ENCODE measurements at places on chromosomes 5 and 9. TPM values are rescaled to one million over a fixed set of nuclear protein-coding genes. Genes with fewer than 3 reads are reported as not detected.

- DNase-seq = no peak
- H3K4me1 ChIP-seq = no peaks in the 10 kb centered on the region
- no peaks in the 10 kb centered on the region for H3K27me3 ChIP-seq
- H3K27ac ChIP-seq = no peak overlapping the region
- no peaks in the 10 kb centered on the region for H3K36me3 ChIP-seq
Measured at GRCh38 chr5:50888751-50889150, 222.3 kb downstream of the PARP8 start.

GRCh38 chr5:173303878-173304590 lies 24.2 kb downstream of the STC2 start:
- no peak overlapping the region for H3K27ac ChIP-seq
- H3K36me3 ChIP-seq = no peaks in the 10 kb centered on the region
- no peaks in the 10 kb centered on the region for H3K27me3 ChIP-seq
- H3K4me1 ChIP-seq = no peaks in the 10 kb centered on the region

DNA sequence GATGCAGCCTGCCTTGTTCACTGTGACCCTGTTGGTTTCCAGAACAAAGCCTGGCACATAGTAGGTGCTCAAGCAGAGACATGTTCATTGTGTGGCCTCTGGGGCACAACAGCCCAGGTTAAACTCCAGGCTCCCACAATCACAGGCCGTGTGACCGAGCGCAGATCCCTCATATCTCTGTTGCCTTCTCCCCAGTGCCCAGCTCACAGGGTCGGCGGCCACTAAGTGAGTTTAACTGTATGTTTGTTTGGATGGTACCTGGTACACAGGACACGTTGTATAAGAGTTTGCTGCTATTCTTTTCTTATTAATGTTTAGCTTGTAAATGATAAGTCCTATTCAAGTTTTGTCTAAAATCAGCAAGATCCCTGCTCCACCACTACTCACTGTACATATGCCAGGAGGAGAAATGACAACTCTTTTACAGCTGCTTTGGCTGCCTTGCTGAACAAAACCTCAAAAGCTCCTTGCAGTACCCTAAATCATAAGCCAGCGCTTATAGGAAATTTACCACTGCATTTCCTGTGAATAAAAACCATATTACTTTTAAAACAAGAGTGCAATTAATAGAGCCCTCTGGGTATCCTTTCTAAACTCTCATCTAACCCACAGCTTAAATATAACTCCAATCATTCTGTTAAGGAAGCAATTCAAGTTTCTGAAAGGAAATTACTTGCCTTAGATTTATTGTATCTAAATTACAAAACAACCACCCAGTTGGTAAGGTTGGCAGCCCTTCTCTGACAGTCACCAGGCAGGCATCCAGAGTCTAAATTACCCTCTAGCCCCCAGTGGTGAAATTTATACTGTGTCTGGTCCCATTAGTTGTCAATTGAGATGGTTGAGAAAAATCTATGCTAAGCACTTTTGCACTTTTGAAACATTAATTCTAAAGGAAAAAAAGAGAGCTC lies 379.4 kb downstream of the SEMA5A start:
- H3K4me3 ChIP-seq = no peak overlapping the region
- H3K27me3 ChIP-seq = no peaks in the 10 kb centered on the region
- no peak for DNase-seq
- no peaks in the 10 kb centered on the region for H3K4me1 ChIP-seq

GRCh38 chr9:78031444-78031892 lies at the start of gene GNAQ:
Gene GNAQ, minus strand, starts transcription at chr9:78031811. Its CDS starts 576 bp downstream, at chr9:78031235.
- no peaks in the 10 kb centered on the region for H3K36me3 ChIP-seq
- no peak for DNase-seq
- H3K27me3 ChIP-seq = no peaks in the 10 kb centered on the region
- H3K4me3 ChIP-seq = peak within 1 kb of the TSS; percentile 84

DNA sequence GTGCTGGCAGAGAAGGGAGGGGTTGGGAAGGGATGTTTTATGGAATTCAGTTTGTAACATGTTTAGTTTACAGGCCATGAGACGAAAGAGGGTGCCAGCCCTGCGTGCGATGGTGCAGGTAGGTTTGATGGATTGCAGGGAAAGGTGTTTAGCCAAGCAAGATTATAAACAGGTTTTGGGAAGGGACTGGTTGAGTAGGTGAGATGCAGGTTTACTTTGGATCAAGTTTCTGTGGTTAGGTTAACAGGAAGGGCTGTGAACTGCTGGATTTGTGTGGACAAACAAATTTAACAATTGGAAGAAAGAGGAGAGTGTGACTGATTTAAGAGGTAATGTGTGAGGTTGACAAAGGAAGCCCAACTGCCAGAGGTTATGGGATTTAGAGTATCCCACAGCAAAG lies 32.6 kb upstream of the GPX3 start:
- no peak overlapping the region for H3K4me3 ChIP-seq
- no peak overlapping the region for H3K27ac ChIP-seq
- H3K4me1 ChIP-seq = no peaks in the 10 kb centered on the region
- no peaks in the 10 kb centered on the region for H3K36me3 ChIP-seq

DNA sequence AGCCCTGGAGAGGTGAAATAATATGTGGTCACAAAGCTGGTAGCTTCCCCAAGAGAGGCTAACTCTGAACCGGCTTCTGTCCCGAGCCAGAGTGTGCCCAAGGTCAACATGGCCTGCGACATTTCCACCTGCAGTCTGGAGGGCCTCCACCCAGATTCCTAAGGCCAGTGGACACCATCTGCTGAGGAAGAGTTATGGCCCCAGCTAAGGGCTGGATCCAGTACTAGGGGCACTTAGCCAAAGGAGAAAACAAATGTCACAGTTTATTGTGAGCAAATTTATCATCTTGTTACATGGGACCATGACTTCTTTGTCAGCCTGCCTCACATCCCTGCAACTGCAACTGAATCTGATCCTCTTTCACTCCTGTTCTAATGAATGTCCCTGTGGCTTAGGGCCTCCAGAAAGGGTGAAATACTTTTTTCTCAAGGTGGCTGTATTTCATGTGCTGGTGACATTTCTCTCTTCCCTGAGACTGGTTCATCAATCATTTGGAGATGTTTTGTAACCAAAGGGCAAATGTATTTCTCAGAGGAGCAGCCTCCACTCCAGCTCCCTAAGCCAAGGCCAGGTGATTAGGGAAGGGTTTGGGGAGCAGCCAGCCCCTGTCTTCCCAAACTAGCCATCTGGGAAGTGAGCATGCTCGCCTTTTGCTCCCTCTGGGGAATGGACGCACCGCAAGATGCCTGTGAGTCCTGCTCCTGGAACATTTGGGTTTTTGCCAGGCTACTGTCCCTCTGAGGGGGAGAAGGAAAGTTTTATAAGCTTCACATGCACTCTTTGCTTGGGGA lies 148.3 kb downstream of the CMYA5 start:
- no peak overlapping the region for H3K27ac ChIP-seq
- H3K36me3 ChIP-seq = no peaks in the 10 kb centered on the region
- no peaks in the 10 kb centered on the region for H3K27me3 ChIP-seq
- DNase-seq = no peak
- no peaks in the 10 kb centered on the region for H3K4me1 ChIP-seq

PCDHA11 gene
- total RNA-seq = 0.48 TPM

C9orf78 gene
- total RNA-seq = 189 TPM

DNA sequence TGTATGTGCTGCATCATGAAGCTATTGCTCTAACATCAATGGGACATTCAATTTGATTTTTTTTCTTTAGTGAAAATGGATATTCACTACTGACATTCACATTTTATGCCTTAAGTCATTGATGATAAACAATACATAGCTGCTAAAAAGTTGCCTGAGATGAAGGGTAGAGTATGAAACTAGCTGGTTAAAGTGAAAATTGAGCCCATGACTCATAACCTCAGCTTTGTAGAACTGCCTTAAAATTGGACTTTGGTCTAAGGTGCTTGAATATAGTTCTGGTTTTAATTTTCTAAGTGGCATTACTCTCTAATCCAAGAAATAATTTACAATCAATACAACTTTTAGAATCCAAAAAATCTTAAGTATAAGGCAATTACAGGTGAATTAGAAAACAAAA lies 740.4 kb upstream of the RIOK2 start:
- H3K27me3 ChIP-seq = no peaks in the 10 kb centered on the region
- DNase-seq = no peak
- H3K27ac ChIP-seq = no peak overlapping the region
- no peak overlapping the region for H3K4me3 ChIP-seq
- no peaks in the 10 kb centered on the region for H3K4me1 ChIP-seq

PCDHB8 gene
- total RNA-seq = 0.80 TPM

DNA sequence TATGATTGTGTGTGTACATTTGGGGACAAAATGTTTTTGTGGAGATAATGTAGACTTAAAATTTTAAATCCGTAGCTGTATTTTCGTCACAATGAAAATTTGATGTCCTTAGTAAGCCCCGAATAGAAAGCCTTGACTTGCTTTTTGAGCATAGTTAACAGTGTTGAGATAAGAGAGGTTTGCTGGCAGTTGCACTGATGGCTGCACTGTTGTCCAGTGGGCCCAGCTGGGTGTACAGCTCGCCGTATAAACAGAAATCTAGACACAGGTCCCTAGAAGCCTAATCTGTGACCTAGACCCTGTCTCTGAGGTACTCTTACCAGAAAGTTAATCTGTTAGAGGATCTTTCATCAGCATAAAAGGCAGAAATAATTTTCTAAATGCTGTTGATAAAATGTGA lies 271.3 kb upstream of the DMRT1 start:
- H3K36me3 ChIP-seq = no peaks in the 10 kb centered on the region
- DNase-seq = no peak
- no peak overlapping the region for H3K27ac ChIP-seq
- no peaks in the 10 kb centered on the region for H3K27me3 ChIP-seq

SPOCK1 gene
- total RNA-seq = 14.5 TPM

- H3K27ac ChIP-seq = peak overlapping the region; percentile 94
- H3K4me3 ChIP-seq = no peak overlapping the region
- H3K27me3 ChIP-seq = no peaks in the 10 kb centered on the region
- no peak for DNase-seq
Measured at GRCh38 chr5:179791881-179792611, 1.7 kb upstream of the LTC4S start.

TMEM174 gene
- total RNA-seq = not detected

GRCh38 chr9:130929571-130930038 lies 9.4 kb downstream of the FIBCD1 start:
- peaks cover 4% of the 10 kb centered on the region for H3K27me3 ChIP-seq
- H3K4me1 ChIP-seq = no peaks in the 10 kb centered on the region
- H3K36me3 ChIP-seq = no peaks in the 10 kb centered on the region
- no peak overlapping the region for H3K27ac ChIP-seq
- H3K4me3 ChIP-seq = no peak overlapping the region
- no peak for DNase-seq

- H3K4me1 ChIP-seq = no peaks in the 10 kb centered on the region
- no peak for DNase-seq
- H3K27me3 ChIP-seq = no peaks in the 10 kb centered on the region
- H3K27ac ChIP-seq = no peak overlapping the region
Measured at GRCh38 chr9:34869390-34869789, 88.7 kb upstream of the PHF24 start.

GARIN3 gene
- not detected for total RNA-seq

DNA sequence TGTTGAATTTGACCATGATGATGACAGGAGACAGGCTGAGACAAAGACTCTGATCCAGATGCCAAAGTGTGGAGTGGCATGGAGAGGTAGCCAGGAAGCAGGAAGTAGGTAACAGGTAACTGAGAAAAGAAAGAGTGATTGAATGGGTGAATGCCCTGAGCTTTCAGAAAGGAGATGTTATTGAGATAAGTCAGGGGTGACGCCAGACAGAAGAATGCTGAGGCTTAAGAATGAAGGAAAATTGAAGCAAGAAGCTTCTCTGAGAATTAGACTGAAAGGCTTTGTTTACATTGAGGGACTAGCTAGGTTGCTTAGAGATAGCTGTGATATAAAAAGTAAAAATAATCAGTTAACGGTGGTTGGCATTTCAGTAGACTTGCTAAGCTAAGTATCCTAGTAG lies 165.7 kb downstream of the PSAT1 start:
- no peaks in the 10 kb centered on the region for H3K36me3 ChIP-seq
- no peak for DNase-seq
- no peaks in the 10 kb centered on the region for H3K27me3 ChIP-seq
- no peaks in the 10 kb centered on the region for H3K4me1 ChIP-seq
- H3K4me3 ChIP-seq = no peak overlapping the region
- no peak overlapping the region for H3K27ac ChIP-seq

GRCh38 chr9:122389799-122390481 lies 19.1 kb downstream of the PTGS1 start:
- H3K4me1 ChIP-seq = no peaks in the 10 kb centered on the region
- H3K36me3 ChIP-seq = no peaks in the 10 kb centered on the region

DMRTA1 gene
- total RNA-seq = 12.2 TPM

DNA sequence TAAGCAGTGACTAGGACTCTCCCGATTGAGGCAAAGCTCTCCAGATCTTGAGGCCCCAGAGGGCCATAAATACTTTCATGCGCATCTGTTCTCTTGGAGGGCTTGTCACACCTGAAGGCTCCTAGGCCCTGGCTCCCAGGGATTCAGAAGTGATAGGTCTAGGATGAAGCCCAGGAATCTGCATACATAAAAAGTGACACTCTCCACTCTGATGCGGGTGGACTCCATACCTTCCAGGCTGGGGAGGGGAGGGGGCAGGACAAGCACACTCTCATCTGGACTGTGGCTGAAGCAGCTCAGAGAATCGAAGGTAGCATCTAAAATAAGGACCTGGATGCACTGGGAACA lies 9.1 kb upstream of the CYSTM1 start:
- no peaks in the 10 kb centered on the region for H3K36me3 ChIP-seq
- no peak overlapping the region for H3K4me3 ChIP-seq
- no peaks in the 10 kb centered on the region for H3K27me3 ChIP-seq
- no peaks in the 10 kb centered on the region for H3K4me1 ChIP-seq
- no peak overlapping the region for H3K27ac ChIP-seq

ITGA2 gene
- total RNA-seq = 0.80 TPM

TAS2R1 gene
- total RNA-seq = not detected

GRCh38 chr5:151949113-151949512 lies 24.5 kb upstream of the GLRA1 start:
- H3K27ac ChIP-seq = no peak overlapping the region
- H3K4me3 ChIP-seq = no peak overlapping the region
- H3K36me3 ChIP-seq = no peaks in the 10 kb centered on the region
- H3K4me1 ChIP-seq = no peaks in the 10 kb centered on the region

DNA sequence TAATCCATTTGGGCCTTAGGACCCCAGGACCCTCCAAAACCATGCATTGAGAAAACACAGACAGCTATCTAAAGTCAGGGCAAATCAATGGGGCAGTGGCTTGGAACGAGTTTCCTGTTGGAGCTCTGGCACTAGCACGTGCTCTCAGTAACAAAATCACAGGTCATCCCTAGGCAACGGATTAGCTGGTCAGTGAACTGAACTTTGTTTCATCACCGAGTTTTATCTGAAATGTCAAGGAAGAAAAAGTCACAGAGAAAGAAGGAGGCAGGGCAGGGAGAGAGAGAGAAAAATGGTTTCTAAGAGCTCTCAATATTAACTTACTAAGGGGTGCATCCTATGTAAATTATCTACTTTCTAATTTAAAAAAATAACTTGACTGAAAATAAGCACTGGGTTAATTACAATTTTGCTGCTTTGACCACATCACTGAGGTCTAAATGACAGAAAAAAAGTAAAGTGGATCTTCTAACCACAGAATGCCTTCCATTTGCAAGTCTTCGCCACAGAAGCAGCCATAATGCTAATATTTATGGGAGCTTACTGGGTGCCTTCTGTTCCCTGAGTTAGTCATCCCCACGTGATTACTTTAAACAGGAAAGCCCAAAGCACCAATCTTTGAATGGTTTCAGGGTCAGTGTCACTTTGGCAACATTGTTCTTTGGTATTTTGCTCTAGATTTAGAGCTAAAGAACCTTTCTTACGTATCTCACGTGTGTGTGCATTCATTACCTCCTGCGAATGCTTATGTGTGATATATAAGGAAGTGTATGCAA lies 503.9 kb downstream of the RASEF start:
- no peak for DNase-seq
- no peak overlapping the region for H3K27ac ChIP-seq
- H3K4me1 ChIP-seq = no peaks in the 10 kb centered on the region
- no peak overlapping the region for H3K4me3 ChIP-seq
- H3K27me3 ChIP-seq = no peaks in the 10 kb centered on the region
